ENCODE measurements at places on chromosomes 5 and 9.

DNA sequence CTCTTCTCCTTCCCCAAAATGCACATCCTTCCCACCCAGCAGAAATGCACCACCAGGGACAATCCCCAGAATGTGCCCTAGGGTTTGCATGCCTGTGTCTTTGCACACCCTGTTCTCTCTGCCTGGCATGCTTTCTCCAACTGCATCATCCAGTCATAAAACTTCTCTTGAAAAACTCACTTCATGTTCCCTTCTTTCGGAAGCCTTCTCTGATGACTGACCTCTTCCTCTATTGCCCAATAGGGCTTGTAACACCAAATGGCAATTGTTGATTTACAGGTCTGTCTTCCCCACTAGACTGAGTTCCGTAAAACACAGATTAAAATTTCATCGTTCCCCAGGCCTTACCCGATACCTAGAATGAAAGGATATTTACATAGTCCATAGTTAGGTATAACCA lies 83.1 kb upstream of the SPOCK1 start:
- no peak for DNase-seq

DNA sequence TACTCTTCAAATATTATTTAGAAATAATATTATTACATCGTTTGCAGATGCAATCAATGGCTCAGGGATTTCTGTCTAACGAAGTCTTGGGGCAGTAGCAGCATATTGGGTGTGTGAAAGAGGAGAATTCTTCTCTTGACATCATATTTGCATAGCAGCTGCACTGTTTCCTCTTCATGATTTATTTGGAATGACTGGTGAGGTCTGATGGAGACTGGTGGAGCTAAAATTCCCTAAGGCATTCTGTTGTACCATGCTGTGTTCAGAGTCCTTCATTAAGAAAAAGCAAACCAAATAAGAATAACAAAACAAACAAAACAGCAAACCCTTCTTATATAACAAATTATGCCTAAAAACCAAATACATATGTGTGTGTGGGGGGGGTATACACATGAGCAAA lies 177.6 kb downstream of the DIRAS2 start:
- DNase-seq: no peak

GRCh38 chr5:148844433-148845280 lies 18.2 kb downstream of the ADRB2 start:
- DNase-seq: no peak

GRCh38 chr5:138287246-138287645 lies 12.8 kb upstream of the GFRA3 start:
- DNase-seq: no peak

DNA sequence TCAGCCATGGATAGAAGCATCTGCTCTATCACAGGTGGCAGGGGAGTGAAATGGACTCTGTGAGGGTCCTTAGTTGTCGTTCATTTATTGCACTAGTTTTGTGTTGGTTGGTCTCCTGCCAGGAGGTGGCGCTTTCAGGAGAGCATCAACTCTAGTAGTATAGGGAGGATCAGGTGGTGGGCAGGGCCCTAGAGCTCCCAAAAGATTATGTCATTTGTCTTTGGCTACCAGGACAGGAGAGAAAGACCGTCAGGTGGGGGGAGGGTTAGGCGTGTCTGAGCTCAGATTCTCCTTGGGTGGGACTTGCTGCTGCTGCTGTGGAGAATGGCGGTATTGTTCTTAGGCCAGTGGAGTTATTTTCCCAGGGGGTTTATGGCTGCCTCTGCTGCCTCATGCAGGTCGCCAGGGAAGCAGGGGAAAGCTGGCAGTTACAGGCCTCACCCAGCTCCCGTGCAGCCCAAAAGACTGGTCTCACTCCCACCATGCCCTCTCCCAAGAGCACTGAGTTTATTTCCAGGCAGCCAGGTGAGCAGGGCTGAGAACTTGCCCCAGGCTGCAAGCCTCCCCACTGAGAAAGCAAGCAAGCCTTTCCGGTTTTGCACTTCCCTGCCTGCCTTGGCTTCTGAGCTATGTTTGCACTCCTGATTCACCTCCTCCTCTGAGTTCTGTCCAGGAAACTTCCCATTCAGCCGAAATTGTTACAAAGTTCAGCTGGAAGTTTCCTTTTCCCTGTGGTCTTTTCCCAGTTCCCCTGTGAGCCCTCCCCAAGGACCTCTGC lies 317.3 kb downstream of the TAF11L14 start:
- no peak for DNase-seq

DNA sequence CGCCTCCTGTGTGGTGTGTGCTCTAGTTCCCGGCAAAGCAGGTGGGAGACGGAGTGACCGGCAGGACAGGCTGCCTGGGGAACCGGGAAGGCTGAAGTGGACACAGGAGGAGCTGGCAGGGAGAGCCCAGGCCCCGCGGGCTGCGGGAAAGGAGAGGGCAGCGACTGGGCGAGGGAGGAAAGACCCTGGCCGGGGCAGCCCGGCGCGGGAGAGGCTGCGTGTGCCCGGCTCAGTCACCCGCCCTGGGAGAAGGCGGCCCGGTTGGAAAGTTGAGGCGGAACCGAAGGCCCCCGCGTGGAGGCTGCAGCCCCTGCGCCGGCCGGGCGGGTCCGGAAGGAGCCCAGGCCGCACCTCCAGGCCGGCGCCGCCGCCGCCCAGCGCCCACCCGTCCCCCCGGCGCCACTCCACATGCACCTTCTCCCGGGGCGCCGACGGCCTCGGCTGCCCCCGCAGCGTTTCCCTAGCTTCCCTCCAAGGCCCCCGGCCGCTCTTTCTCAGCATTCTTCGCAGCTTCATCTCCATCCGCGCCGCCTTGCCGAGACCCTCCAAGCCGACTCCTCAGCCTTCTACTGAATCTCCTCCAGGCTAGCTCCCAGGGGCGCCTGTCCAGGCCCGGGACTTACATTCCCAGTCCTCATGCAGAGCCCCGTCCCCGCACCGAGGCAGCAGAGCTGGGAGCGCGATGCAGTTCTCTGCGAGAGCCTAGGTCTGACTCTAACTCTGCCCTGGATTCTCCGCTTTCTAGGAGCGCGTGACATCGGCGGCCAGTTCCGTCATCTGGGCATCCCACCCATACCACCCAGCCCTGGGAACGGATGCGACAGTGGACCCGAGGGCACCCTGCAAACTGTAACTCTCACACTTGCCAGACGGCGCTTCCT lies 152.0 kb downstream of the ERCC6L2 start:
- no peak for DNase-seq

DNA sequence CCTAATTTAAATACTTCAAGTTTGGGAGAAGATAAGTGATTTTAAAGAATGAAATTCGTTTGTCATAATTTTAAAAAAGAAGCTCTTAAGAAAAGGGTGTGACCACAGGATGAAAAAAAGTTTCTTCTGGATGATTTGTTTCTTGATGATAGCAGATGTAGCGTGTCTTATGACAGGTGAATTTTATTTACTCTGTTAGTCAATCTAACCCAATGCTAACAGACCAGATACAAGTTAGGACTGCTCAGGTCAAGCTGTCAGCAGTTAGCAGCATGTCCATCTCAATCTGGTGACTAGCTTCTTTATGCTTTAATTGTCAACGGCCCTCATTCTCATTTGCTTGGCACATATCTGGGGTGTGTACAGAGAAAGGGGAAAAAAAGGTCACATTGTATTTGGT lies 456.0 kb downstream of the BNC2 start:
- no peak for DNase-seq

GRCh38 chr5:106014262-106014661 lies 1656.5 kb downstream of the EFNA5 start:
- no peak for DNase-seq

DNA sequence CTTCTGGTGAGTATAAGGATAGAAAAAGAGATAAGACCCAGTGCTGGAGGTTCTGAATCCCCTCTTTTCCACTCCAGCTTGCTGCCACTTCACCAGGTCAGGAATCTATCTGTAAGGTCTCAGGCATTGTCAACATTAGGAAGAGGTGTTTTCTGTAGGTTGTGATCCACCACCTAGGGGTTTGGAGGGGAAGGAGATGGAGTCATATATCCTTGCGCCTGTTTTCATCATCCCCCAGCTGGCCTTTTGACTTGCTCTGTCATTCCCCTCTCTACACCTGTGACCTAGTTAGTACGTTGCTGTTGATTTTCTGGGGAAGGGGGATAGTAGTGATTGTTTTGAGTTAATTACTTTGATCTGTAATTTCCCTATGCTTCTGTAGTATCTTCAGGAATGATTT lies 20.5 kb downstream of the SPINK5 start:
- DNase-seq: no peak

DNA sequence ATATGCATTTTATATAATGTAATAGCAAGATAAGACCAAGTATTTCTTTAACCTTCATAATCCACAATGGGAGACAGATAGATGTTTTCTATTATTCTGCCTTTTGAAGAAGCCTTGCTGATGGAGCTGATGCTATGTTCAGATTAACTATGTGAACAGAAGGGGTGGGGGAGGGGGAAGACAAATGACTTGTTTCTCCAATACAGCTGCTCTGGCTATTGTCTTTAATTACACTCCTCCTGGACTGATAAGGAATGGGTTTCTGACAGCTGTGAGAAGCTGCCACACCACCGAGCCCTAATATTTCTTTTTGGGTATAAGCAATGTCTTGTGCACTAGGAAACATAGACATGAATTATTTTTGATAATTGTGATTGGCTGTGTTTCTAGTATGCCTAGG lies 62.0 kb downstream of the CAVIN4 start:
- DNase-seq: no peak

GRCh38 chr9:135490166-135490870 lies 10.2 kb upstream of the MRPS2 start:
- no peak for DNase-seq

GRCh38 chr9:114231273-114231672 lies 75.9 kb downstream of the COL27A1 start:
- DNase-seq: no peak

- no peak for DNase-seq
Measured at GRCh38 chr5:91950328-91950727, 567.2 kb upstream of the ARRDC3 start.

GRCh38 chr5:116859666-116860320 lies 285.2 kb upstream of the SEMA6A start:
- no peak for DNase-seq

DNA sequence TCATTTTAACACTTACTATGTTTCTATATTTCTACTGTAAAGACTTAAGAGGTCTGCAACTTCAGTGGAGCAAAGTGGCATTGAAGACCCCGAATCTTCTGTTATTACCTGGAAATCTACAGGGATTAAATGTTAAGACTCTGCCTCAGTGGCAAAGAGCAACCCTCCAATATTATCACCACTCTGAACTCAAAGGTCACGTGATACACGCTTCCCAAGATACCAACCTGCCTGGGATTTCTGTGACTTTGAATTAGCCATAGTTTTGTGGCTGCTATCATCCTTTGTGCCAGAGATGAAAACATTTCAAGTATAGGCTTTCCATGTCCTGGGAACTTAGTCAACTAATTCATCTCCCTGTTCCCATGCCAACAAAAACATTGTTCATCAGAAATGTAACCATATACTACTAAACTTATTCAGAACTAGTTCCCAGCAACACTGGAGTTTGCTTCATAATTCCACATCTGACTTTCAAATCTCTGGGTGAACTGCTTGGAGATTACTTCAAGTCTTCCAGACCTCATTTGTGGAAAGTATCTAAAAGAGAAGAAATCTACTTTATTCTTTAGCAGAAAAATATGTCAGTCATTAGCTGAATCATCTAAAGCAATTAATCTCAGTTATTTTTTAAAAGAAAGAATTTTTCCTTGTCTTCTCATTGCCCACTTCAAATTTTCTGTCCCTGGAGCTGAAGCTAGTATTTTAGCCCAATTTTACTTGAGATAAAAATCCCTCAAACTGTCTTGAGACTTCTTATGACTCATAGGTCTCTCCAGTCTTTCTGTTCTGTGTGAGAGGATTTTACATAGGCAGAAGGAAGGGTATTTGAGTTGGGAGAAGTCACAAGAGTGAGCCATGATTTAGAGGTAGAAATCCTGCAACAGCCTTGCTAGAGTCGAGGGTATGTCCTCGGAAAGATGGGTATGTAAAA lies 83.0 kb downstream of the ZNF462 start:
- no peak for DNase-seq

DNA sequence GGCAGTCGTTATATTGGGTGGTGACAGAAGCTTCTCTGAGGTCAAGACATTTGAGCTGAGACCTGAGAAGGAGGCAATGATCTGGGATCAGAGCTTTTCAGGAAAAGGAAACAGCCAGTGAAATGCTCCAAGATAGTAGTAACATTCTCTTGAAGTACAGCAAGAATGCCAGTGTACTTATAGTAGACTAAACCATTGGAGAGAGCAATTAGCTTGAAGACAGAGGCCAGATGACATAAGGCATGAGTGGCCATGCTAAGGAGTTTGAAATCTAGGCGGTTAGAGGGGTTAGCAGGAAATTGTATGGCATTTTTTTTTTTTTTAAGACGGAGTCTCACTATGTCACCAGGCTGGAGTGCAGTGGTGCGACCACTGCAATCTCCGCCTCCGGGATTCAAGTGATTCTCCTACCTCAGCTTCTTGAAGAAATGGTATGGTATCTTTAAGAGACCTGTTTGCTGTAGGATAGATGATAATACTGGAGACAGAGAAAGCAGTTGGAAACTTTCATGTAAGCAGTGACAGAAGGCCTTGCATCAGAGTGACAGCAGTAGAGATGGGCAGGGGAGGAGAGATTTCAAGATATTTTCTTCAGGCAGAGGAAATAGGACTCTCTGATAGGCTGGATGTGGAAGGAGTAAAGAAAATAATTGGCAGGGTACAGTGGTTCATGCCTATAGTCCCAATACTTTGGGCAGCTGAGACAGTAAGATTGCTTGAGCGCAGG lies 482.2 kb upstream of the PAPPA start:
- no peak for DNase-seq

DNA sequence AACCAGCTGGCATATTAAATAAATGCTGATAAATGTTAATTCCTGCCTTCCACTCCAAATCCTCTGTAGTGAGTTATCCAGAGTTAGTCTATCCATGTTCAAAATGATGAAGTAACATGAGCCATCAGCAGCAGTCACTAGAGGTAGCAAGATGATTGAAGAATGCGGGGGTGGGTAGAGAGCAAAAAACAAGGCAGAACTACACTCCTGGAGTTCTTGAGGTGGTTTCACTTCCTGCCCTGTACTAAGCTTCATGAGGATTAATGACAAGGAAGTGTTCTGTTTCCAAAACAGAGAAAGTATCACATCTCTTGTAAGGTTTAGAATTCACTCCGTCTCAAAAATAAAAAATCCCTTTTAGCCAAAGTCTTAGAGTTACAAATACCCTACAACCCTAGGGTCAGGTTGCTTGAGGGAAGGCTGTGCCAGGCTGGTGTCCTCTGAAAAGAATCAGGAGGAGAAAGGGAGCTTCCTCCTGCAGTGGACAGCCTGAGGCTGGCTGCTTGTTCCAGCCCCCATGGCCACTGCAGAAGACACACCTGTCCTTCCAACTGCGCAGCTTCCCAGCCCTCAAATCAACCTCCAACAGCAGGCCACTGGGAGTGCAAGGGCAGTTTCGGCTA lies 180.2 kb downstream of the DENND1A start:
- DNase-seq: peak; percentile 25

DNA sequence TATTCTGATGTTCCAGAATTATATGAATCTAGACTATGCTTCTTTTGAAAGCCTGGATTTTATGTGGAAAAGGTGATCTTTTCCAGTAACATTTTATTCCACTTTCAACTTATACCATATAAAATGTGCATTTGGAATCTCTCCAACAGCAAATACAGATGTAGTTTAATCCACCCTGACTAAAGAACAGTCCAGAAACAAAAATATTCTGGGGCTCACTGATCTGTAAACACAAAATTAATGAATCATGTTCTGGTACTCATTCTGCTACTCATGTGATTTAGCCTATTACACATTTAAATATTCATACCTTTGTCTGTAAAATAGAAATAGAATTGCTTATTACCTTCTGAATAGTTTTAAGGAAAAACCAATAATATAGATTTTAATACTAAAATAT lies 125.8 kb downstream of the ARRDC3 start:
- DNase-seq: no peak

- DNase-seq: peak; percentile 47
Measured at GRCh38 chr9:75890472-75891276, at the start of gene PCSK5. PCSK5 (plus strand) TSS chr9:75890673; CDS start chr9:75891182, 509 bp downstream.

GRCh38 chr5:114473541-114473940 lies 111.7 kb downstream of the KCNN2 start:
- no peak for DNase-seq

Measured in GM12891 (cell line).